ENCODE measurements at places on chromosomes 11 and 22.

DNA sequence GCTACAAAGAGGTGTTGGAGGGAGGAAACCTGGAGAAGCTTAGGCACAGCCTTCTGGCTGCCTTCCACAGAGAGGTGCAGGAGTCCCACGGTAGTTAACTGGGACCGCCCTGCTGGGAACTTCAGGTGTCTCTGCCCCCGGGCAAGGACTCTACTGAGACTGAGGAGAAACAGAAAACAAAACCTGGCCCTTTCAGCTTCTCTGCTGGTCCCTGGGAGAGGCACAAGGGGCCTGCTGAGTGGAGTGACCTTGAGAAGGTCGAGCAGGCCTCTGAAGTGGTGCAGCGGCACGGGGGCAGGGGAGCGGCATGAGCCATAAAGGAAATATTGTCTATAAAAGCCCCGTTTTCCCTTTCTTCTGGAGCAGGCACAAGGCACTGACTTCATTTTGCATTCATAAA is 38.9 kb downstream of the NTM start:
- no peak for DNase-seq

DNA sequence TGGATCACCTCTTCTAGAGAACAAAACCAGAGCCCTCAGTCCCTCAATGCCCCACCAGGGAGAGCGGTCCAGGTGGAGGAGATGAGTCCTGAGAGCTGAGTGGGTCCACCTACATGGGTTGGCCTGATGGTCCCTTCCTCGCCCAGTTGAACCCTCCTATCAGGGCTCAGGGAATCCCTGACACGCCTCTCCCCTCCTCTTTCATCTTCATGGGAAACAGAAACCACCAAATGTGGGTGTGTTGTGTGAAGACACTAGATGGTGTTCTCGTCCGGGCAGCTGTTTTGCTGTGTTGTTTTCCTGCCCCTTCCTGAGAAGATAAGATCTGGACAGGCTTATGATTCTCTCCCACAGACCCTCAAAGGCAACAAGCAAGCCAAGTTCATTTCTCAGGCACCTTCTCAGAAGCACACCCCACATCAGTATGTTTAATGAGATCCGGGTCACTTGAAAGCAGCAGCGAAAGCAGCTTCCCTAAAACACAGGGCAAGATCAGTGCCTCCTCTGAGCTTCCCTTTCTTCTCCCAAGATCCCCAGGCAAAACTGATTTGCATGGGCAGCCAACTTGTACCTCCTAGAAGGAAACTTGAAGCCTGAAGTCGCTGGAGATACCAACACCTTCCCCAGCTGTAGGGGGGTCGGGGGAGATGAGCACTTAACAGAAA is 35.3 kb upstream of the POU2AF1 start:
- DNase-seq: peak; percentile 20

GRCh38 chr22:44086271-44087088 is 62.4 kb downstream of the PARVB start:
- DNase-seq: no peak

- DNase-seq: peak; percentile 77
Observed at GRCh38 chr22:41382098-41382578, 396 bp downstream of the TEF start.

DNA sequence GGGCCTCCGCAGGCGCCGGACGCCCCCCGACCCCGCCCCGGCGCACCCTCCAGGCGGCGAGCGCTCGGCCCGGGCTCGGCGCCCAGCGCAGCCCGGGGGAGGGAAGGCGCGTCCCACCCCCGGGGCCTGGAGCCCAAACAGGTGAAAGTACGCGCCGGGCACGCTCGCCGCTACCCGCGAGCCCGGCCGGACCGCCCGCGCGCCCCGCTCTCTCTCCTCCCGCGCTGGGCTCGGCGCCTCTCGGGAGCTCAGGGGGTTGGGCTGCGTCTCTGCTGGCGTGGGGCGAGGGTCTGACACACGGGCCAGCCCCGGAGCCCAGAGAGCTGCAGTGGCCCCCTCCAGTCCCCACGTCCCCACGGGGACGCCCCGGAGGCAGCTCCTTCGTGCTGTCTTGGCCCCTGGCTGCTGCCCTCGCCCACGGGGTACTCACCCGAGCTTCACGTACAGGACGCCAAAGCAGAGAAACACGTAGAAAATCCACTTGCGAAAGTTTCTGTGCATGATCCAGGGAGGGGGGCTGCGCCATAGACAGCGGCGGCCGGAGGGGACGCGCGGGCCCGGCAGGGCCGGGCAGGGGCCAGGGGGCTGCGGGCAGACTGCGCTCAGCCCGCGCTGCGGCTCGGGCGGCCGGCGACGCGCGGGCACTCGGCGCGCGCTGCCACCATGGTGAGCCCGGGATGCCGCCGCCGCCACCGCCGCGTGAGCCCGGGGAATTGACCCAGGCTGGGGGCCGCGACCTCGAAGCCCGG is 534 bp downstream of the WNT7B start:
- DNase-seq: no peak

- no peak for DNase-seq
Observed at GRCh38 chr11:118529584-118530175, 1.3 kb upstream of the TMEM25 start.

GRCh38 chr22:47112994-47113852 is 350.8 kb downstream of the TBC1D22A start:
- no peak for DNase-seq

- DNase-seq: no peak
Observed at GRCh38 chr11:6229911-6230310, 4.5 kb downstream of the FHIP1B start.

DNA sequence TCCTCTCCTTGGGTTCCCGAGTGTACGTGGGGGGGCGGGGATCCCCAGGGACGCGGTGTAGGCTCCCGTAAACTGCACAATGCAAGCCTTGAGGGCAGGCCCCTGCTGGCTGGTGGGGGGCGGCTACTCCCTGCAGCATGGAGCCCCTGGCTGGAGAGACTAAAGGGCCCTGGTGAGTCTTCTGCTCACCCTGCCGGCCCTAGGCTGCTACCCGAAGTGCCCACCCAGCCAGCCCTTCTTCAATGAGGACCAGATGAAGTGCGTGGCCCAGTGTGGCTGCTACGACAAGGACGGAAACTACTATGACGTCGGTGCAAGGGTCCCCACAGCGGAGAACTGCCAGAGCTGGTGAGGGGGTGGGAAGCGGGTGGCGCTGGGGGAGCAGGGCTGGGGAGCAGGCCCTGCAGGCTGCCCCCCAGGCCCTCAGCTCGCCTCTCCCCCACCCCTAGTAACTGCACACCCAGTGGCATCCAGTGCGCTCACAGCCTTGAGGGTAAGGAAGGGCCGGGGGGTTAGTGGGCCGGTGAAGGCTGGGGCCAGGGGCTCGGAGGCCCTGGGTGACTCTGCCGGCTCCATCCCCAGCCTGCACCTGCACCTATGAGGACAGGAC is 16.8 kb downstream of the MUC5B start:
- DNase-seq: no peak

DNA sequence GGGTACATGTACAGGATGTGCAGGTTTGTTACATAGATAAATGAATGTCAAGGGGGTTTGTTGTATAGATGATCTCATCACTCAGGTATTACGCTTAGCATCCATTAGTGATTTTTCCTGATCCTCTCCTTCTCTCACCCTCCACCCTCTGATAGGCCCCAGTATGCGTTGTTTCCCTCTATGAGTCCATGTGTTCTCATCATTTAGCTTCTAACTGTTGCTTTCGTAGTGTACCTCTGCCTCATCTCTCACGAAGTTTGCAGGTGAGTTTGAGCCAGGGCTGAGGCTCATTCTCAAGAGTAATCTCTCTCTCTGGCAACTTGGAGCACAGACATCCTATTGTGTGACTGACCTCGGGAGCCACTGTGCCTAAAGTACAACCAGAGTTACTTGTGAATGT is 4.7 kb upstream of the HBE1 start:
- DNase-seq: no peak

DNA sequence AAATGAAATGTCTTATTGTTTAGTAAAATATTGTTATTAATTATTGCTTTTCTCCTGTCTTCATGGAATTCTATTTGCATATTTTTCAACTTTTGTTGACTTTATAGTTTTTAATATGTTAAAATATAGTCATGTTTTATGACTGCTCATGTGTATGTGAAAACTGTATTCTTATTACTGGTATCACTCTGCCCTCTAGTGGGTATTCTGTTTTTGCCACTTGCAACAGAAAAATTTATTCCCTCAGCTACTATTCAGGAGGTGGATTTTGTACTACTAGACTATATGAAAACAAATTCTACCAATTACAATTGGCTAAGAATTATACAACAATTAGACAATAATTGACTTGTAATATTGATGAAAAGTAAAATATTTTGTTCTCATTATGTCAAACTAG is 45.0 kb downstream of the OR4C6 start:
- no peak for DNase-seq

GRCh38 chr11:125426818-125427528 is 69.1 kb downstream of the FEZ1 start:
- no peak for DNase-seq

- DNase-seq: no peak
Observed at GRCh38 chr11:77324508-77324907, 23.0 kb upstream of the GDPD4 start.

GRCh38 chr11:10455637-10456487 is 798 bp downstream of the AMPD3 start:
- DNase-seq: no peak

- no peak for DNase-seq
Observed at GRCh38 chr11:3611976-3612678, 29.7 kb downstream of the ART5 start.

DNA sequence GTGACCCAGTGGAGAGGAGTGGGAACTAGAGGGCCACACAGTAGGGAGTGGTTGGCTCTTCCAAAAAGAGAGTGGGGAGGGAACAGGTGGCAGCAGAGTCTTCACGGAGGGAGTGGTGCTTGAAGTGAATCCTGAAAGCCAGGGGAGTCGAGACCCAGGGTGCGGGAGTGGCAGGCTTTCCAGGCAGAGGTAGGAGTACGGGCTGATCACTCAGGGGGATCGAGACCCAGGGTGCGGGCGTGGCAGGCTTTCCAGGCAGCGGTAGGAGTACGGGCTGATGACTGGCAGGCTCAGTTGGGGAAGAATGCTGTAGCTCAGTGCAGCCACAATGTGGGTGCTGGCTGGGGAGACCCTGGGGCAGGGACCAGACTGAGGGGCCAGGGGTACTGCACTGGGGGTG is 148.2 kb downstream of the TBC1D22A start:
- no peak for DNase-seq

- no peak for DNase-seq
Observed at GRCh38 chr22:32103658-32104315, 55.3 kb downstream of the C22orf42 start.

DNA sequence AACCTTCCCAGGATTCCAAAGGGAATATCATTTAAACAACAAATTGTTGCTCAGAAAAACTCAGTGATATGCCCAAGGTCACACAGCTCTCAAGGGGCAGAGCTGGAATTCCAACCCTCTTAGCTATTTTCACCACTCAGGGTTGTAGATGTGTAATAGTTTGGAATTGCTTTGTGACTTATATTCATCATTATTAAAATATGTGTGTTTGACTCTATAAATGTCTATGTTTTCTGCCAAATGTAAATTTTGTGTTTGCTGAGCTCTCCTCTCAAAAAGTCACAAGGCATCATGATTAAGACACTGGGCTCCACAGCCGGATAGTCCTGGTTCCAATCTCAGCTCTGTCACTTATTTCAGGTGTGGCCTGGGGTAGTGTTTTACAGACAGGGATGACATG is 407.3 kb downstream of the TMEM135 start:
- DNase-seq: no peak

GRCh38 chr11:131866535-131867400 is 496.4 kb downstream of the NTM start:
- DNase-seq: no peak

GRCh38 chr11:129267716-129268115 is 75.6 kb upstream of the ARHGAP32 start:
- no peak for DNase-seq

- DNase-seq: no peak
Observed at GRCh38 chr11:103532133-103532788, 423.0 kb downstream of the DYNC2H1 start.

DNA sequence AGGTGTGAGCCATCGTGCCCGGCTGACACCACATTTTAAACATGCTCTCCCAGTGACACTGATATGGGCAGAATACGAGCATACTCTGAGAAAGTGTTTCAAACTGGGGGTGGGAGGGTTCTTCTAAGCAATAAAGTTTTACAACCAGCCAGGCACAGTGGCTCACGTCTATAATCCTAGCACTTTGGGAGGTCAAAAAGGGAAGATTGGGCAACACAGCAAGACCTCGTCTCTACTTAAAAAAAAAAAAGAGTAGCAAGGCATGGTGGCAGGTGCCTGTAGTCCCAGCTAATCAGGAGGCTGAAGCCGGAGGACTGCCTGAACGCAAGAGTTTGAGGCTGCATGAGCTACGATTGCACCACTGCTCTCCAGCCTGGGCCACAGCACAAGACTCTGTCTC is 2.2 kb downstream of the GANAB start:
- DNase-seq: no peak

- no peak for DNase-seq
Observed at GRCh38 chr11:92839450-92839849, 130.0 kb upstream of the MTNR1B start.

GRCh38 chr11:100177651-100178050 is 509.4 kb upstream of the ARHGAP42 start:
- DNase-seq: no peak

GRCh38 chr11:46361283-46362155 is 14.3 kb downstream of the DGKZ start:
- peak; percentile 84 for DNase-seq

- no peak for DNase-seq
Observed at GRCh38 chr22:19948057-19948760, 6.6 kb upstream of the TXNRD2 start.

GRCh38 chr11:1298695-1299492 is 10.5 kb downstream of the TOLLIP start:
- no peak for DNase-seq

DNA sequence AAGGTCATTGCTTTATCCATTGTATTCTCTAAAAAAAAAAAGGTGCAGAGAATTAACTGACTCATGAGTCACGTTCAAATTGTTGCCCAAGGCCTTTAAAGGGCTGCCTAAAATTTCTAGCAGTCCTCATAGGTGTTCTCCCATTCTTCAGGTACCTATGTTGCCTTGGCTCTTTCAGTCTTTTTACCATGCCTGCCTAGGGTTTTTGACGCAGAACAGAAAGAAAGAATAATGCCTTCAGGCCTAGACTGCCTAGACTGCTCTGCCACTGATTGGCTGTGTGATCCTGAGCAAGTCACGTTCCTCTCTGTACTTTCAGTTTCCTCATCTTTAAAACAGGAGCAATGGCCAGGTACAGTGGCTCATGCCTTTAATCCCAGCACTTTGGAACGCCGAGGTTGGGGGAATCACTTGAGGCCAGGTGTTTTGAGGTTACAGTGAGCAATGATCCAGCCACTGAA is 21.5 kb downstream of the CTSC start:
- no peak for DNase-seq

DNA sequence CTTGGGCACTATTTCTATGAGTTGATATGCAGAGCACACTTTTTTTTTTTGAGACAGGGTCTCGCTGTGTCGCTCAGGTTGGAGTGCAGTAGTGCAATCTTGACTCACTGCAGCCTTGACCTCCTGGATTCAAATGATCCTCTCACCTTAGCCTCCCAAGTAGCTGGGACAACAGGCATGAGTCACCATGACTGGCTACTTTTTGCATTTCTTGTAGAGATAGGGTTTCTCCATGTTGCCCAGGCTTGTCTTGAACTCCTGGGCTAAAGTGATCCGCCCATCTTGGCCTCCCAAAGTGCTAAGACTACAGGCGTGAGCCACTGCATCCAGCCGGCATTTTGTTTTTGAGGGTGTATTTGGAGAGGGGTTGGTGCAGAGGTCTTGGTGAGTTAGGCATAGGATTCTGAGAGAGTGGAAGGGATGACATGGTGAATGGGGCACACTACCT is 29.9 kb upstream of the MTCH2 start:
- no peak for DNase-seq

- DNase-seq: no peak
Observed at GRCh38 chr11:98069861-98070260, 950.9 kb upstream of the CNTN5 start.

- no peak for DNase-seq
Observed at GRCh38 chr11:75148436-75148983, 2.4 kb upstream of the SLCO2B1 start.
